ENCODE measurements at places on chromosomes 3 and 15.

- no peak for DNase-seq
Observed at GRCh38 chr3:51622868-51623267, 48.2 kb upstream of the TEX264 start.

DNA sequence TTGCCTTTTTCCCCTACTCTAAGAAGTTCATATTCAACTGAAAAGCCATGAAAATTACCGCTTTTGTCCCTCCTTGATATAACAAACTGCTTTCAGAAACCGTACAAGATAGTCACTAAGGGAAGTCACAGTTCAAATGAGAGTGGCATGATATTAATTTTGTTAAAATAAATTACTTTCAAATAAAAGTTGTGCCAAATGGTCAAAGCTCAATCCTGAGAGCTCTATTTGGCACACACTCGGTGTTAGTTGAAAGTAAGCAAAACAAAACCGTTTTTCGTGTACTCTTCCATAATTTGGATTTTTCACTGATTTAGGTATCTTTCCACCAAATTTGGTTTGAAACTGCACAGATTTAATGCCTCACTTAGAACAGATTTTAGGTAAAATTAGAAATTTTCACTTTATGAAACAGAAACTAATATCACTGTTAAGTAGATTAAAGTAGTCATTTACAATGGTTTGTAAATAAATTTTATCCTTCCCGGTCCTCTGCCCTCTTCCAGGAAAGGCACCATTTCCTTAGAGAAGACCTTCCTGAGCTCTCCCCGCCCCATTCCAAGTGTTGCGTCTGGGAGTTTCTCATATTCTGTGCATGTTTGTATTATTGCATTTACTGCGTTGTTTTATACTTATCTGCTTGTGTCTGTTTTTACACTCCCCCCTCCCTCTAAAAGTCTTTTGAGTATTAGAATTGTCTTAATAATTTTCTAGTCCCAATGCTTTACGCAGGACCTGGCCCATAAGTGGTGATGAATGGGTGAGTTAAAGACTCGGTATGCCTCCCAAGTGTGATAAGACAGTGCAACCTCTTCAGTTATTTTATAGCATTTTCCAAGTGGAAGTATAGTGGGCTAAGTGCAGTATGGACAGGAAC is 853 bp downstream of the TCAIM start:
- no peak for DNase-seq

GRCh38 chr3:13261104-13261830 is 158.9 kb downstream of the NUP210 start:
- DNase-seq = no peak

DNA sequence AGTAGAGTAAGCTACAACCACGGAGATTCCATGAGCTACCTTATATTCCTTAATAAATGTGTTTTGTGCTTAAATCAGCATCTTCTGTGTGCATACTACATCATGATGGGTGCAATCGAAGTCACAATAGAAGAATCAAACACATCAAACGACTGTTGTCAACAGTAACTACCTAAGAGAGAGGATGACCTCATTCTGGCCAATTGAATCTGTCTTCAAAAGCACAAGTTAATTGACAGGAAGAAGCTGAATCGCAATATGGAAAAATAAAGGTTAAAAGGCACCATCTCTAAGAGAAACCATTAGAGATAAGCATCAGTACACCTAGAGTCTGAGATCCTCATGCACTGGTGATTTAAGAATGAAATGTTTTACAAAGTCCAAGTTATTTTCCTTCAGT is 39.0 kb downstream of the CD200R1L start:
- DNase-seq = no peak

- no peak for DNase-seq
Observed at GRCh38 chr3:48247401-48247811, 6.5 kb downstream of the ZNF589 start.

- no peak for DNase-seq
Observed at GRCh38 chr15:92365906-92366305, 27.8 kb upstream of the ST8SIA2 start.

DNA sequence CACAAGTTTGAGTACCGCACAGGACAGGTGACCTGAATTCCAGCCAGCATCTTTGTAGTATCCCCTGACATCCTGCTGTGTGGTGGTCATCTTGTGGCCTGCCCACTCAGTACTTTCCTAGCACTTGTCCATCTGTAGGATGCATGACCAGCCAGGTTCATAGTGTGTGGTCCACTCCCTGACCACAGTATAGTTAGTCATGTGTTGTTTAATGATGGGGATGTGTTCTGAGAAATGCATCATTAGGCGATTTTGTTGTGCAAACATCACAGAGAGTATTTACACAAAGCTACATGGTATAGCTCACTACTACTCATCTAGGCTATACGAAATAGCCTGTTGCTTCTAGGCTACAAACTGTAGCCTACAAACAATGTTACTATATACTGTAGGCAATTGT is 16.9 kb upstream of the RBPMS2 start:
- no peak for DNase-seq

- DNase-seq = no peak
Observed at GRCh38 chr15:59931646-59932261, 72.4 kb upstream of the FOXB1 start.

DNA sequence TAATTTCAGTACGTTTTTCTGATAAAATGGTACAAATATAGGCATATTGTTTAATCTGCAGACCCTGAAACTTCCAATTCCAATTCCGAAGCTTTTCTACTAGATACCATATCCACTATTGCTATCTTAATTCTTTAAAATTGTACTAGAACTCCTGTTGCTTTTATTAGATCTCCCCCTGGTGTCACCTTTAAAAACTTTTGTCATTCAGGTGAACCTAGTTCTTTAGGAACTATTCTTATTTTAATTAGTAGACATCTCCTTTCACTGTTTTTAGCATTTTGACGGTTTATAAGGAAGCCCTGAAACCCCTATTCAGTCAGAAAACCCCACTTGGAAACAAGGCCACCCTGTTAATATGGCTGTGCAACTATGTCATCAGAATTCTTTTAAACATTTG is 22.3 kb downstream of the C2CD4B start:
- no peak for DNase-seq

- DNase-seq = no peak
Observed at GRCh38 chr3:46520531-46520930, 22.8 kb downstream of the RTP3 start.

DNA sequence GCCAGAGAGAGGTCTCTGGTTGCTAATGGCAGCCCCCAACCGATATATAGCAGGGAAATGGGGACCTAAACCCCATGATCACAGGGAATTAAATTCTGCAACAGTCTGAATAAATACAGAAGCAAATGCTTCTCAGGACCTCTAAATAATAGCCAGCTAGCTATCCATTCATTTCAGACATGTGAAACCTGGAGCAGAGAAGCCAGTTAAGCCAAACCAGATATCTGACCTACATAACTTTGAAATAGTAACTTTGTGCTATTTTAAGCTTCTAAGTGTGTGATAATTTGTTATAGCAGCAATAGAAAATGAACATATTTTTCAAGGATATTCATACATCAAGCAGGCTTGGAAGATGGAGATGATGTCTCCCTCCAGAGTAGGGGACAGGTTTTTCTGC is 1062.9 kb upstream of the CADM2 start:
- DNase-seq = no peak

GRCh38 chr3:6526861-6527260 is 334.1 kb upstream of the GRM7 start:
- no peak for DNase-seq

All from NCI-H1417 treated with DMSO at 0.1 percent for 48 hours (cell line).